Inflammatory macrophage treated with lipopolysaccharide for 1 hour (primary cell): ENCODE measurements at places on chromosomes 6 and 20.

GRCh38 chr20:7195704-7196103 lies 428.2 kb downstream of the BMP2 start:
- no peak for DNase-seq

GRCh38 chr20:50711113-50711825 lies 19.9 kb upstream of the RIPOR3 start:
- no peak for DNase-seq

DNA sequence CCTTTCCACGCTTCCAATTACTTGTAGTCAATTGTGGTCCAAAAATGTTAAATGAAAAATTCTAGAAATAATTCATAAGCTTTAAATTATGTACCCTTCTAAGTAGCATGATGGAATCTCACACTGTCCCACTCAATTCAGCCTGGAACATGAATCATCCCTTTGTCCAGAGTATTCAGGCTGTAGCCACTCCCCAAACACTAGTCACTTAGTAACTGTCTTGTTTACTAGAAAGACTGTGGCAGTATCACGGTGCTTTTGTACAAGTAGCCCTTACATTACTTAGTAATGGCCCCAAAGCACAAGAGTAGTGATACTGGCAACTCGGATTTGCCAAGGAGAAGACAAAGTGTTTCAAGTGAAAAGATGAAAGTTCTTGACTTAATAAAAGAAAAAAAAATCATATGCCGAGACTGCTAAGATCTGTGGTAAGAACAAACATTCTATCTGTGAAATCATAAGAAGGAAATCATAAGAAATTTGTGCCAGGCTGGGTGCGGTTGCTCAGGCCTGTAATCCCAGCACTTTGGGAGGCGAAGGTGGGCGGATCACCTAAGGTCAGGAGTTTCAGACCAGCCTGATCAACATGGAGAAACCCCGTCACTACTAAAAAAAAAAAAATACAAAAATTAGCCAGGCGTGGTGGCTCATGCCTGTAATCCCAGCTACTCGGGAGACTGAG lies 168.5 kb upstream of the SIM1 start:
- no peak for DNase-seq

GRCh38 chr6:90434094-90434493 lies 137.5 kb upstream of the BACH2 start:
- no peak for DNase-seq

DNA sequence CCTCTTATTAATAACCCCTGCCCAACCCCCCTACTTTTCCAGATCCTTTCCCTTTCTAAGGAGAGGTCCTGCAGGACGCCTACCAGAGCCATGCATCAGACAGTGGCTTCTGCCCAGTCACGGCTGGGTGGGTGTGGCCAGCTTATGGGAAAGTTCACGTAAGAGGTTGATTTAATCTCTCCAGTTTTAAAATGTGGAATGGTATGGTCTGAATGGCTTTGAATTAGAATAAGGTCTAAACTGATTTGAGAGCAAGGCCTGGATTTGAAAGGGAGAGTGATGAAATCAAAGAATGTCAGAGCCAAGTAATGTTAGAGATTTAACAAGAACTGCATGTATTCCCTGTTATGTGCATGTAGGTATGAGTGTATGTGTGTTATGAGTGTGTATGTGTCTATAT lies 275.7 kb downstream of the PAX1 start:
- no peak for DNase-seq

- no peak for DNase-seq
Observed at GRCh38 chr6:127824061-127824460, 76.8 kb downstream of the THEMIS start.

DNA sequence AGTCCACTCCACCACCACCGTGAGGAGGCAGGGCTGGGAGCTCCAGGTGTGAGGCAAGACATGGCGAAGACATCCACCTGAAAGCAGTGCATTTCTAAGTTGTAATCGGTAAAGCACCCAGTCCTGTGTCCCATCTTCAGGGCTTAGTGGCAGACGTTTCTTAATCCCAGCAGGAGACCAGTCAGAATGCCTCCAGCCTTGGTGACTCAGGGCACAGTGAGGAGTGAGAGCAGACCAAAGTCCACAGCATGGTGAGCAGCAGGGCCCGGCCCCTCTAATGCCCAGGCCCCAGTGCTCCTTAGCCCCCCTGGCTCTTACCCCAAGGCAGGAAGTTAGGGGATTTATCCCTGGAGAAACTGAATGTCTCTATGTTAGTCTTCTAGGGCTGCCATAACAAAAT lies 183.9 kb downstream of the SYNDIG1 start:
- DNase-seq: no peak

GRCh38 chr6:156752666-156753301 lies 24.4 kb upstream of the ARID1B start:
- no peak for DNase-seq

DNA sequence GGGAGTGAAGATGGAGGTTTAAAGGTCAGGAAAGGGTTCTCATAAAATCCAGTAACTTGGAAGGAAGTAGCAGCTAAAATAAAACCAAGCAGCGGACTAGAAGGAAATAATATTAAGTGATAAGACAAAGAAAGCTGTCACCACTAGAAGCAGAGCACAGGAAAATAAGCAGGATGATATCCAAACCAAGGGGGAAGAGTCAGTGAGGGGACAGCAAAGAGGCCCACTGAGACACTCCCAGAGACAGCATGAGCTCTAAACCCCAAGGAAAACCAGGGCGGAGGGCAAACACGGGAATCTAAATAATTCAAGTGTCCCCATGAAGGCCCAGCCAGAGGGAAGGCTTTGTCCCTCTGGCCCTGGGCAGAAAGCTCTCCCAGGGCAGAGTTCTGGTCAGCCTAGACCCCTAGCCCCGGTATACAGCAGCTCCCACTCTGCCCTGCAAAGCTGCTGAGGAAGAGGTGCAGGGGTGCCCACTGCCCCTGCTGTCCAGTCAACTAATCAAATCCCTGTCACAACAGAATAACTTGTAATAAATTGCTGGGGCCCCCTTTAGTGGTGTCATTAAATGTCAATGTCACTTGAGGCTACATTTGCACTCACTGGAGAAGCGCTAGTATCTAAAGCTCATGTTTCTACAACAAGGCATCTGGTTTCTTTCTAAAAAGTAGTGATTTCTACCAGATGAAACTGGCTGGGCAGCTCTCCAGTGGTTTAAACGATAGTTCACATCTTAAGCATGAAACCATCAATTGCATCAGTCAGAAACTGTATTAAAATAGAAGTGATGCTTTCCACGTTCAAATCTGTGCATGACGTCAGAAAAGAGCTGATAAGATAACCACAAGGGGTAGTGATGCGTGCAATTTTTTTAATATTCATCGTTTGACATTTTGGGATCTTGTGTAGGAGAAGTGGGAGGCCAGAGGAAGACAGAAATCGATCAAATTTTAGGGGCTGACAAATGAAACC lies 13.6 kb downstream of the PDE10A start:
- no peak for DNase-seq

DNA sequence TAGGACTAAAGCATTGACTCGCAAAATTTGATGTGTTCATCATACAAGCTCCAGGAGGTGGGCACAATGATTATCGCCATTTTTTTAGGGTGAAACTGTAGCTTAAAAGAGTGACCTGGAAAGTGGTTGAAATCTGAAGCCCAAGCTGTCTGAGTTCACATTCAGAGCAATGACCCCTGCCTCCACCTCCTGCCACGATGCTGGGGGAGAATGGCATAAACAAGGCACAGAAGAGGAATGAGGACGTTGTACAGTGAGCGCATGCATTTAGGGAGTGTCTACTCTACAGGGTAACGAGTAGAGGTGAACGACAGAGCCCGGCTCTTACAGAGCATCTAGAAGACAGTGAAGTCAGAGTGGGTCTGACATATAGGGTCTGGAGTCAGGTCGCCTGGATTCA lies 37.2 kb downstream of the CNKSR3 start:
- DNase-seq: no peak

GRCh38 chr6:143337201-143337949 lies 113.1 kb downstream of the ADAT2 start:
- no peak for DNase-seq

DNA sequence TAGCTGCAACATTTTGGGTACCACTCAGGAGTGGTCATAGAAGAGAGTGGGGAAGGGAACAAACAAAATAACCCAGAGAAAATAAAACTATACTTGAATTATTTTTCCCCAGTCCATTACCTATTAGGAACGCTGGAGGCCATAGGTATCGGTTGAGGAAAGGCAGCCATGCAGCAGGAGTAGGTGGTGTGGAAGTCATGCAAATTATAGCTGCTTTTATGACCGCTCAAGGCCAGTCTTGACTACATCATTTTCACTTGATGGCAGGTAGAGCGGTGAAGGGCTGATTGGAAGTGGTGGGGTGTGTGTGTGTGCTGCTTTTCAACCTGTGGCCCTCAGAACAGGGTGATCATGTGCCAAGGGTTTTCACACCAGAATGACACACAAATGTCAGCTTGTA lies 36.5 kb upstream of the KIF13A start:
- DNase-seq: no peak
